ENCODE measurements at places on chromosomes 4 and X.
A peak's percentile ranks its signal among the peaks of the same experiment; 100 is the strongest.

DNA sequence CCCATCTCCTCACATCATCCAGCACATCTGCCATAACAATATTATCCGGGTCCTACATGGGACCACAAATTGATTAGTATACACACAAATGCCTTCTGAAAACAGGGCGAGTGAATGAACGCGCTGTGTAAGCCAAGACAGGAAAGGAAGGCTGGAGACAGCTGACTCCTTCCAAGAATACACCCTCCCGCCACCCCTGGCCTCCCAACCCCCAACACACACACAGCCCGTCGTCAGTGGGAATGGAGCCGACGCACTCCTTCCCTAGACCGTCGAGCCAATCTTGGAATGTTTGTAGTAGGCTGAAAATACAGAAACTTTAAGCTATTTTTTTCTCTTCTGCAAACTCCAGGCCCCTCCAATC is 319 bp upstream of the MAGEH1 start:
- DNase-seq = no peak

DNA sequence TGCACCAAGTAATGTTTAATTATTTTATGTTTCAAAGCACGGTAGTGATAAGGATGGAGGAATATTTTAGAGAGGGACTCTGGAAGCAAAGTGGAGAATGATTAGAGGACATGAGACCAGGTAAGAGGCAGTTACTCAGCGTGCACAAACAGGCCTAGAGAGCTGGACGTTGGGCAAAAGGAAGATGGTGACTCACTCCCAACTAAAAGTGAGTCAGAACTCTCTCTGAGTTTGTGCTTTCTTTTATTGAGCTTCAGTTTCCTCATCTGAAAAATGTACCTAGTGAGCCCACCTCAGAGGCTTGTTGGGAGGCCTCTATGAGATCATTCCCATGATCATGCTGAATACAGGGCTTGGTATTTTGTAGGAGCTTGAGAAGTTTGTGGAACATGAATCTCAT is 1.6 kb upstream of the ZC4H2 start:
- no peak for DNase-seq

DNA sequence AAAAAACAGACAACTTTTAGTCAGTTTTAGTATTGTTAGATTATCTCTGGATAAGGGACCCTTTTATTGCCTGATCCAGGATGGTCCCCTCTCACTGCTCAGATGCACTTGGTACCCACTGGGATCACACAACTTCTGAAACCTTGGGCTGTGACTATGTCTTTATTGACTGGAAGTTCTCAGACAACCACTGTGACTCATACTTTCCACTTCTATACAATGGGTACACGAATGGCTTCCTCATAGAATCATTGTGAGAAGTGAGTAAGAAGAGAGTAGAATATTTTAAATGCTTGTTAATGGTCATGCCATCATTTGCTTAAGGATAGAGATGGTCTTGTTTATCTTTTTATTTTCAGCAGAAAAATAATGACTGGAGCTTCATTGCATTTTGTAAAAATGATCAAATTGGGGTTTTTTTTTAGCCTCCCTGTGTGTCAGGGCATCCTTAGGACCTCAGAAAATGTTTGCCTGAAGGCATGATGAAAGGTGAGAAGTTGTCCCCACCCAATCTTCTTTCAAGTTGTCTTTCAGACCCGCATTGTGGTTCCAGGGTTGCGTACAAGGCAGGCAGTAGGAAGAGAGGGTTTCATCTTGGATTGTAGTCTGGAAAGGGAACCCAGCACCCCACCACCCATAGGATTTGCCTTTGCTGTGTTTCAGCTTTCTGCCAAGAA is 115.1 kb downstream of the CPEB2 start:
- no peak for DNase-seq

DNA sequence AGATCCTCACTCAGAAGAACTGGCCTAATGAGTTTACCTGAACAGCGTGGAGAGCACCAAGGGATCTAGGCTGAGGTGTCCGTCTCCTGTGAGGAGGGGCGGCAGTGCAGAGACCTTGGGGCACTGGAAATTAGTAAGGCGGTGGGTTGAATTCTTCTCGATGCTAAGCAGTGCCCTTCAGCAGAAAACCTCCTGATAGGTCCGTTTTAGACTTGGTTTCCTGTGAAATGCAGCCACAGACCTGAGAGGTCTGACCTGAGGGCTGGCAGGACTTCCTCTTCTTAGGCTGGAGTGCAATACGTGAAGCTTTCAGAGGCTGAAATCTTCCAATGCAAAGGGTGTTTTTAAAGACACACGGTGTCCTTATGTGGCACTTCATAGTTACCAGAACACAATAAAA is at the start of gene CLNK:
CLNK (minus strand) TSS at position 138 of the 400 bp plus-strand sequence. CDS start 16,899 bp downstream, outside the sequence.
- DNase-seq = no peak

- DNase-seq = no peak
These were observed 393.0 kb downstream of the AFF2 start for GRCh38 chrX:148893395-148893794.

GRCh38 chrX:122790376-122791095 is 393.5 kb upstream of the GRIA3 start:
- no peak for DNase-seq

DNA sequence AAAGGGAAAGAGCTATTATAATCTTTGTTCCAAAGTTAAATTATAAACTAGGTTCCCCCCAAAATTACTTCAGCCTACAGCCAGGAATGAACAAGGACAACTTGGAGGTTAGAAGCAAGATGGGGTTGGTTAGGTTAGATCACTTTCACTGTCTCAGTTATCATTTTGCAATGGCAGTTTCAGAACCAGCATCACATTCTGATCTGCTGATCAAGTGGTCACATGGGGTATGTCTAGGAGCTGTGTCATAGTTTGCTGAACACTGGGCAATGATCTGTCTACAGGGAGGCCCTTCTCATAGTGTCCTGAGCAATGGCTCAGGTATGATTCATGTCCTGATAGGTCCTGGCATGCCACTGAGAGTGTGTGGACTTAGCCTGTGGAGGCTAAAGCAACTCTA is 41.6 kb upstream of the XIAP start:
- no peak for DNase-seq

DNA sequence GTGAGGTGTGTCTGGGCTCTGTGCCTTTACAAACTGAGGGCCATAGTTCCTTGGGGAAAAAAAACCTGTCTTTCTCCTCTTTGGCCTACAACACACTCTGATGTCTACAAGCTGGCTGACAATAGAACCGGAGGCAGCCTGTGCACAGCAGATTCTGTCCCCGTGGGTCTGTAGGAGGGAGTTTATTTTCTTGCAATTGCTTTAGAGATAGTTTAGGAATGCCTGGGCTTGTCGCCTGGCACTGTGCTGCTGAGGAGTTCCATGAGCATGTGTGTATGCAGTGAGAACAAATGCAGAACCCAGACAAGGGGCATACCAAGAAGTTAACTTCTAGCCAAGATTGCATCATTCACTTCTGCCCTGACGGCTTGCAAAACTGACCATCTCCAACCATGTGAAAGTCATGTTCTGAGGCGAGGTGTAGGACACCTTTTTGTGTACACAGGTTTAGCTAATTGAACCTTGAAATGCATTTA is 54.1 kb downstream of the CCNI start:
- no peak for DNase-seq

DNA sequence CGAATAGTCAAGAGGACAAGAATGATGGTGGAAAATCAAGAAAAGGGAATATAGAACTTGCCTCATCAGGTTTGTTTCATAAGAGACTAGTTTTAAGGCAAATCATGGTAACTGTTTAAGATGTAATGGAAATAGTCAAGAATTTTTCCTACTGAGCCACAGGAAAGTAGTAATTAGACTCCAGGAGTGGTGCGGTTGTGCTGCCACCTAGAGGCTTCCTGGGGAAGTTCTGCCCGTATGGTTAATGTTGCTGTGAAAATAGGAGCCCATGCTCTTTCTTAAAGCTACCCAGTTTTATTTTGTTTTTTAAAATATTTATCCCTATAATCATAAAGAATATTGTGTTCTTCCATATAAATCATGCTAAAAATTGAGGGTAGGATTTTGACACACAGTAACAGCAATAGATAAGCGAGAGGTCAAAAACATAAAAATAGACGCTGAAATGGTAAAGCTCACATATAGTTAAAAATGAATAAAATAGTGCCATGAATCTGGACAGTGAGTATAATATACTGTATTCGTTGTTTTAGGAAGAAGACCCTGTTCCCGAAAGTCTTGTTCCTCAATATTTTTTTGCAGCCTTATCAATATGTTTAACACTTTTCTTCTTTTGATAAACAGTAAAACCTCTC is 87.0 kb downstream of the PHOX2B start:
- peak; percentile 5 for DNase-seq

- no peak for DNase-seq
These were observed 62.6 kb upstream of the LIMCH1 start for GRCh38 chr4:41475402-41475801.

- DNase-seq = no peak
These were observed 55.9 kb upstream of the USP9X start for GRCh38 chrX:41029332-41029731.

DNA sequence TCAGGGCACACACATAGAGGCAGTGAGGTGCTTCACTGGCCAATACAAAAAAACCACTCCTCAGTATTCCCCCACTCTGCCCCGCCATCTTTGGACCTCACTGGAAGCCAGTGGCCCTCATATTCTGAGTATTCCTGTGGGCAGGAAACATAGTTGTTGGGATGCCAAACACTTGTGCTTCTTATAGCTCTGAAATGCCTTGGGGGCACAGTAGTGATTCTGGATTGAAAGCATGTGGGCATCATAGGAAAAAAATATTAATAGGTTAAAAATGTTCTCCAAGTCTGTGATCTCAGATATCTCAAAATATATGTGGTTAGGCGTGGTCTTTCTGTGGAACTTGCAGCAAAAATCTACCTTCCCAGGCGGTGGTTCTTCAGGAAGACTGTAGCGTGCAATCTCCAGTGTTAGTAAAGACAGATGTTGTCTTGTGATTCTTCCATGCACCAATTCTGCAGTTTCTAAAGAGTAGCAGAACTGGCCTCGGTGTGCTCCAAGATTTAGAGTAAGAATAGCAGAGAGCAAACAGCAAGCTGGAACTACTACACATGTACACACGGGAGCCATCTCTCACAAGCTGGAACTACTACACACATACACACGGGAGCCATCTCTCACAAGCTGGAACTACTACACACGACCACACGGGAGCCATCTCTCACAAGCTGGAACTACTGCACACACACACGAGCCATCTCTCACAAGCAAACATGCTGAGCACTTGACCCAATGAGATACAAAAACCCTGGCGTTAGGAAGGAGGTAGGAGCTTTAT is 8.0 kb upstream of the TENM3 start:
- no peak for DNase-seq

- no peak for DNase-seq
These were observed 78.5 kb upstream of the PDHA2 start for GRCh38 chr4:95761426-95761825.

- no peak for DNase-seq
These were observed 187.7 kb upstream of the GATB start for GRCh38 chr4:151948351-151949016.

DNA sequence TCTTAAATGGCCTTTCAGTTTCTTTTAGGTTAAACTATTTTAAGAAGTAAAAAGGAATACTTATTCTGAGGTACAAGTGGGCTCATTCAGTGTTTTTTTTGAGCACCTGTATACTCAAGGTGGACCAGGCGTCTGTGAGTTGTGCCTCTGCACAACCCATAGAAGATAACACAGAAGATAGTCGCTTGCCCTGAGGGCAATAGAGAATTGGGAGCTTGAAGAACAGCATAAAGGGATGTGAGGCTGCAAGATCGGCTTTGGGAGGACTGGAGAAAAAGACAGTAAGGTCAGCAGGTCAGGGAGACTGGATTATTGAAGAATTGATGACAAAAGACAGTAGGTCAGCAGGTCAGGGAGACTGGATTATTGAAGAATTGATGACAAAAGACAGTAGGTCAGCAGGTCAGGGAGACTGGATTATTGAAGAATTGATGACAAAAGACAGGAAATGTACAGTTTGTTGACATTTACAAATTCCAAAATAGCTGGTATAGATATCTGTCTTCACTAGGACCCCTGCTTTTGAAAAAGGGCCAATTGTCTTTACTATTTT is 3.1 kb downstream of the CPE start:
- no peak for DNase-seq
